Astrocyte (in vitro differentiated cells and primary cell): ENCODE measurements at places on chromosomes 1 and 21. TPM values are rescaled to one million over a fixed set of nuclear protein-coding genes. Genes with fewer than 3 reads are reported as not detected.
A peak's percentile ranks its signal among the peaks of the same experiment; 100 is the strongest.

The S100A7A gene
- total RNA-seq: not detected in 2 replicates

The CFH gene
- 15.8 and 32.3 TPM in 2 replicates for total RNA-seq

GRCh38 chr1:168512864-168513595 is 30.8 kb downstream of the XCL2 start:
- DNase-seq: no peak

DNA sequence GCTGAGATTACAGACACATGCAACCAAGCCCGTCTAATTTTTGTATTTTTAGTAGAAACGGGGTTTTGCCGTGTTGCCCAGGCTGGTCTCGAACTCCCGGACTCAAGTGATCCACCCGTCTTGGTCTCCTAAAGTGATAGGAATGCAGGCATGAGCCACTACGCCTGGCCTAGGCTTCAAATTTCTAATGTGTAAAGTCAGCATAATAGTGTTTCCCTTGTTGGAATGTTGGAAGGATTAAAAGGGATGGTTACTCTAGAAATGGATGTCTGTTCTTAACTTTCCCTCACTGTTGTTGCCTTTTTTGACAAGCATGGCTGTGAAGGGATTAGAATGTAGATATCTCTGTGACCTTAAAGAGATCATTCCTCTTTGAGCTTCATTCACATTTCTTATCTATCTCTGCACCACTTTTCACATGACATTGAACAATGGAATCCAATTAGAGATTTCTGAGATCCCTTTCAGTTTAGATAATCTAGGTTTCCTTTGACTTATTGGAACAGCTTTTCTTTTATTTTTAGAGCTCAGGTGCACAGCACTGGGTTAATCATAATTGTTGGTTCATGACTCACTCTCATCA is 33.7 kb downstream of the NFASC start:
- peak; percentile 54 for DNase-seq

DNA sequence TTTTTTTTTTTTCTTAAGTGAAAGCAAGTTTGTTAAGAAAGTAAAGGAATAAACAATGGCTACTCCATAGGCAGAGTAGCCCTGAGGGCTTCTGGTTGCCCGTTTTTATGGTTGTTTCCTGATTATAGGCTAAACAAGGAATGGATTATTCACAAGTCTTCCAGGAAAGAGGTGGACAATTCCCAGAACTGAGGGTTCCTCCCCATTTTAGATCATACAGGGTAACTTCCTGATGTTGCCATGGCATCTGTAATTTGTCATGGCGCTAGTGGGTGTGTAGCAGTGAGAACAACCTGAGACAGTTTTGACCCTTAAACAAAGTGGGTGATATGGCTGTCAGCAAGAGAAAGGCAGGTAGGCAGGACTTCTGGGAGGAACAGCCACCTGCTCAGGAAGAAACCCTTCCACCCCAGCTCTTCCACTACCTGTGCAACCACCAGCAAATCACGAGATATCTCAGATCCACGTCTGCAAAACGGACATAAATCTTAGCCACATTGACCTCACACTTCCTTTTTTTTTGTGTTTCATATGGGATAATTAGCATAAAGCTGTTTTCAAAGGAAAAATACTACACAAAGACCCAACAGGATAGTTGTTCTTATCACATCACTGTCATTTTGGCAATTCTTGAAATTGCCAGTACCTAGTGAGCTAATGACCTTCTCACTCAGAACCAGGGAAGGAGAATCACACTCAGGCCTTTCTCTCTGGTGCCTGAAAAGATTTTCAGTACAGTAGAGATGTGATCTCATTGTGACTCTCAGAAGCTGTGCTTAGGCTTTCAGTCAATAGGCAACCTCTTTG is 34.8 kb upstream of the DUSP10 start:
- DNase-seq: no peak

The AADACL3 gene
- 0.05 TPM in 1 of 2 replicates, not detected in the other for total RNA-seq

DNA sequence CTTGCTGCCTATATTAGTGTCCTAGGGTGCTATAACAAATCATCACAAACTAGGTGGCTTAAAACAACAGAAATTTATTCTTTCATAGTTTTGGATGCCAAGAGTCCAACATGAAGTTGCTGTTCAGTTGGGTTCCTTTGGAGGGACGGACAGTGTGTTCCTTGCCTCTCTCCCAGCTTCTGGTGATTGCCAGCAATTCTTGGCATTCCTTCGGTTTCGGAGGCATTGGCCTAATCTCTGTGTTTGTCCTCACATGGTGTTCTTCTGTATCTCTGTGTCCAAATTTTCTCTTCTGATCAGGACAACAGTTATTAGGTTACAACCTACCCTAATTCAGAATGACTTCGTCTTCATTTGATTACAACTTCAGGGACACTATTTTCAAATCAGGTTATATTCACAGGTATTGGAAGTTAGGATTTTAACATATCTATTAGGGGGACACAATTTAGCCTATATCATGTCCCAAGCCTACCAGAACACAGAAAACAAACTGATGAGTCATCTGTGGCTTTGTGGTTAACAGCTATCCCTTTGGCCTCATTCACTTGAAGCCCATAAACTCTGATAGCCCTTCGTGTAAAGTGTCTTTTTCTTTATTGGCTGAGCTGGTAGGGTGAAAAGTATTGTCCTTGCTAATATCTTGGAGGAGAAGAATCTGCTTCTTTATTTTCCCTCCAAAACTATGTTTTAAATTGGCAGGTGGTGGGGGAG is 83.2 kb upstream of the PAPPA2 start:
- no peak for DNase-seq

DNA sequence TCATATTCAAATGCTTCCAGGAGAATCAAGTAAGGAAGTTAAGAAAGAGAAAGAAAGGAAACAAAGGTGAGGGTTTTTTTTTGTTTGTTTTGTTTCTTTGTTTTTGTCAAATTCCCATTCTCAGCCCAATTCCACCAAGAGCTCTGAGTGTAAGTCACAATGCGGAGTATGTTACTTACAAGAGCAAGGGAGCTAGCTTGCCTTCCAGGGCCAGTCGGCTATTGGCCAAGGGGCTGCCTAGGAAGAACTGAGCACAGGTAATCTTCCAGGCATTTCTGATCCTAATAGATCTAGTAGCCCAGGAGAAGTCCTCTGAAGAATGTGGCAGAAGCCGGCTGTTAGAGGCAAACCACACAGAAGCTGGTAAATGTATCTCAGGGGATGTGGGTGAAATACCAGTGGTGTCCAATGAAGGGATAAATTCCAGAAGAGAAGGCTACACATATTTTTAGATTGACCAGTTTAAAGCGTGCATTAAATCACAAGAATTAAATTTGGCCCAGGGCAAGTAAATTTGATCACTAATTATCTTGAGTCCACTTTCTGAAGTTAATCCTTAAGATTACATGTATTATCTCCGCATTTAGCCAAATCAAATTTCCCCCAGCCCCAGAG is 239.6 kb upstream of the ADAMTS5 start:
- peak; percentile 22 for DNase-seq

DNA sequence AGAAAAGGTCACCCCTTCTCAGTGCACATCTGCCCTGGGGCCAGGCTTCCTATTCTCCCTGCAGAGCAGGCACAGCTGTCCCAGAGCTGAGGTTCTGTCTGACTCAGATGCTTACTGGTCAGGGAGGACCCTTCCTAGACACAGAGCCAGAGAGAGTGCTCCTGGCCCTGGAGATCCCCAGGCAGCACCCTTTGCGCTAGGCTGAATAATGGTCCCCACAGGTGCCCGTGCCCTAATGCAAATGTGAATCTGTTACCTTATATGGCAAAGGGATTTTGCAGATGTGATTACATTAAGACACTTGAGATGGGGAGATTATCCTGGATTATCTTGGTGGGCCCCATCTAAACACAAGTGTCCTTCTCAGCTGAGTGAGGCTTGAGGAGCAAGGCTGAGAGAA is 2.6 kb upstream of the TNNI1 start:
- DNase-seq: no peak

DNA sequence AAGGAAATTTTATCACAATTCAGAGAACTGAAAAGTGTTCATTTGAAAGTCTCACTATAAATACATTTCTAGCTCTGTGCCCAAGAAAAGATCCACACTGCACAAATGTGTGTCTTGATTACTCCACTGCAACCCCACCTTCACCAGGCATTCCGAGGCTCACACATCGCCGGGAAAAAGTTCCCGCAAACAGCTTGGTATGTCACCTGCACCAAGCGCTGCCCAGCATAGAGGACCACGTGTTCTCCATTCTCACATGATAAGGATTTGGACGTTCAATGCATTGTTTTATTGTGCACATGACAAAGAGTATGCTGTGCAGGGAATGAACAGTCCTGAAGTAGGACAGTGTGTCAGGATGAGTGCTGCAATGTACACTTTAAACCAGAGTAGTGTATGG is 70.1 kb downstream of the ERG start:
- DNase-seq: no peak

The SEC16B gene
- 3.0 and 4.2 TPM in 2 replicates for total RNA-seq

The CENPF gene
- 12.3 and 22.9 TPM in 2 replicates for total RNA-seq

GRCh38 chr1:54995835-54996234 is 2.9 kb upstream of the BSND start:
- DNase-seq: no peak

DNA sequence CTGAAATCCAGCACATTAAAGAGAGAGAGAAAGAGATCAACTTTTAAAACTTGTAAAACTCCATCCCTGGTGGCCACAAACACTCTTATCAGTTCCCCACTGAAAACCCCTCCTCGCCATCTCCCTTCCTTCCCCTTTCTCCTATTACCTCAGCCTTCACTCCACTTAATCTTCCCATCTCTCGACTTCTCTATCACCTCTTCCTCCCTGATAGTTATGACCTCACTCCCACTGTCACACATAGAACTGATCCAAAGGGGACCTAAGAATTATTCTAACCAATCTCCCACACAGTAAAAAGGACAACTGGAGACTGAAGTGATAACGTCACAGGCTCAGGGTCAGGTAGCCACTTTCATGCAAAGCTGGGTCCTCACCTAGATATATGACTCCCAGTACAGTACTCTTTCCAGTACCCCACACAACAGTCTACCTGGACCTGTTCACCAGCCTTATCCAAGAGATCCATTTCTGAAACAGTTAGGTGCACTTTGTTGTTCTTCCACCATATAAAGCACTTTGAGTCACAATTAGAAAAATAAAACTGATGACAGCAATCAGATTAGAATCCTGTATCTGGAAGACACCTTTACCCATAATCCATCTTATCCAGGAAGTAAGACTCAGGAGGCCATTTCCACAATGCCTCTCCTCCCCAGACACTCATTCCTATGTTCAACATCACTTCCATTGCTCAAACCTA is 324.8 kb downstream of the SMYD3 start:
- no peak for DNase-seq

The F3 gene
- 36.1 and 55.7 TPM in 2 replicates for total RNA-seq

The RIMS3 gene
- 4.3 and 4.9 TPM in 2 replicates for total RNA-seq

The BATF3 gene
- total RNA-seq: 1.9 and 2.5 TPM in 2 replicates

GRCh38 chr1:100834777-100835660 is 59.6 kb downstream of the EXTL2 start:
- DNase-seq: no peak
